Left ventricle myocardium superior (tissue), 1 donor: ENCODE measurements at places on chromosomes 16 and 17.
A peak's percentile ranks its signal among the peaks of the same experiment; 100 is the strongest.

DNA sequence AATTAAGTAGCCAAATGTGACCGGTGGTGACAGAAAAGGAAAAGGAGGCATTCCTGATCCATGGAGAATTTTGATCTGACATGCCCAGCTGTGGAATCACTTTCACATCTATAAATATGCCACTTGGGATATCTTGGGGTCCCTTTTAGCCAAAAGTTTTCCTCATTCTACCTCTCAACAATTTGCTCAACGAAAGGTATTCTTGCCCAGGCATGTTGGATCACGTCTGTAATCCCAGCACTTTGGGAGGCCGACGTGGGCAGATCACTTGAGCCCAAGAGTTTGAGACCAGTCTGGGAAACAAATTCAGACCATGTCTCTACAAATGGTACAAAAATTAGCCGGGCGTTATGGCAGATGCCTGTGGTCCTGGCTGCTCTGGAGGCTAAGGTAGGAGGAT lies 24.3 kb downstream of the LITAF start:
- DNase-seq, result no peak

DNA sequence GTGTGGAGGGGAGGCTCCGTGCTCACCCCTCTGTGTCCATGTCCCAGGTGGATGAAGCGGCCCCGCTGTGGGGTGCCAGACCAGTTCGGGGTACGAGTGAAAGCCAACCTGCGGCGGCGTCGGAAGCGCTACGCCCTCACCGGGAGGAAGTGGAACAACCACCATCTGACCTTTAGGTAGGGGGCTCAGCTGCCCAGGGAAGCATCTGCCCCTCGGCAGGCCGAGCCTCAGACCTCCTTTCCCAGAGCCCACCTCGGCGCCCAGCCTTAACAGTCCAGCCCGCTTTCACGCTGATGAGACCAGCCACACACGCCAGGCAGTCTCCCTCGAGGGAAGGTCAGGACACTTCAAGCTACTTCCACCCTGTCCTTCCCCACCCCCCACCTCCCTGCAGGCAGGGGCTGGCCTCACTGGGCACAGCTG lies 12.7 kb downstream of the MMP15 start:
- no peak for DNase-seq

DNA sequence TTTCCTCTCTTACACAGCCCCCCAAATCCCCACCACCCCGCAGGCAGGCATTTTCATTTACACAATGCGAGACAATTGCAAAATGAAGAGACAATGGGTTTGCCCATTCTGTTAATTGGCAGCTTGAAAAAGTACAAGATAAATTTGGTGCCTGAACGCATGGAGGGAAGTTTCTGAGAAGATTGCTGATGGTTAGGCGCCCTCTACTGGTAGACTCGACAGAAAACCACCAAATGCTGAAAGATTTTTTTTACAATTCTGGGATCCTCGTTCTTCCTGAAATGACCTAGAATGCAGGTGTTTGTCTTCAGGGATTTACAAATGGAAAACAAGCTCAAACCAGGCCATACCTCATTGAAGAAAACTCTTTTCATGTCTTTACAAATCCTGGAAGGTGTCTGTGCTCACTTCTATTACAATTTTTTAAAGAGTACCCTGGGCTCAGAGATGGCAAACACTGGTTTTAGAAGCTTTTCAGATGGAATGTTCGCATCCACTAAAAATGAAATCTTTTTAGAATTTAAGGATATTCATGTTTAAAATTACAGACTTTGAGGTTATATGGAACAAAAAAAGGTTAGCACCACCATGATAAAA lies 338.5 kb downstream of the PMP22 start:
- DNase-seq, result no peak

- no peak for DNase-seq
These were observed 8.8 kb downstream of the NDEL1 start for GRCh38 chr17:8444494-8444893.

- DNase-seq, result peak; percentile 38
These were observed 1.3 kb upstream of the MTSS2 start for GRCh38 chr16:70687102-70687511.

GRCh38 chr16:72769876-72770275 lies 278.1 kb downstream of the ZFHX3 start:
- DNase-seq, result no peak

GRCh38 chr17:43576563-43577229 lies 30.6 kb upstream of the ETV4 start:
- DNase-seq, result peak; percentile 72

GRCh38 chr17:49120166-49120565 lies 12.4 kb upstream of the B4GALNT2 start:
- no peak for DNase-seq

- no peak for DNase-seq
These were observed 108.5 kb downstream of the CYB561 start for GRCh38 chr17:63337579-63337978.

- DNase-seq, result no peak
These were observed 19.7 kb downstream of the OSBPL7 start for GRCh38 chr17:47801906-47802305.

- DNase-seq, result no peak
These were observed 197.1 kb downstream of the BCAS3 start for GRCh38 chr17:60874772-60875171.

- no peak for DNase-seq
These were observed at the start of gene KRTAP2-3 for GRCh38 chr17:41060052-41060604. Gene KRTAP2-3 (minus strand): TSS chr17:41060114. CDS start chr17:41060050, 64 bp downstream.

DNA sequence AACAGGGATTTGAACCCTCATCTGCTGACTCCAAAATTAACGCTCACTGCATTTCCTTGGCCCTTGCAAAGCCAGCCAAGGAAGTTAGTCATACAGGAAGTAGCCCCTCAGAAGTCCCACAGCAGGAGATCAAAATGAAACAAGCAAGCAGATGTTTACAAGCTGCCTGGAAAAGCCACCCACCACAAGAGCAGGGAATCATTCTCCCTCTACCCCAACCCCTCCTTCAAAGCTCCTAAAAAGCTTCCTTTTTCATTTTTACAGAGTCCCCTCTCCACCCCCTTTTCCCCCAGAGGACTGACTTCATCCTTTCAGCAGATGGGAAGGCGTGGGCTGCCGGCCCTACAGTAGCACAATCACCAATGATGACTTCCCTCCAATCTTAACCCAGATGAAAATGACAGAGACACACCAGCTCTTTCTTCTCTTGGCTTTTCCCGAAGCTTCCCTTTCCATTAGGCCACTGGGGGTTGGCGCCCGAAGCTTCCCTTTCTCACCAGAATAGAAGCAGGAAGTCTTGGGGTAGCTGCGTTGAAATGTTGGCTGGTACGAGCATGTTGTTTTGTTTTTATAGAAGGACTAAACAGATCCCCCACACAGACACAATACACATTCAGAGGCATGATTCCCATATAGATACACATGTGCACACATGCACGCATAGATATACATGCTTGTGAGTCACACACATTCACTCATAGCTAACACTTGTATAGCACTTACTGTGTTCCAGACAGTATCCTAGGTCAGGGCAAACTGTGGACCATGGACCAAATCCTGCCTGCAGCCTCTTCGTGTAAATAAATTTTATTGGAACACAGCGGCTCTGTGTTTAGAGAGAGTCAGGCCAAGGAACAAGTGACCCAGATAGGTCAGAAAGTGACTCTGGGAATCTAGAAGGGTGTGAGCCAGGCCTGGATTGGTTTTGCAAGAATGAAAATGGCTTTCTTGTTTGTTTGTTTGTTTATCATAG lies 17.4 kb downstream of the ITPRIPL2 start:
- peak; percentile 63 for DNase-seq

DNA sequence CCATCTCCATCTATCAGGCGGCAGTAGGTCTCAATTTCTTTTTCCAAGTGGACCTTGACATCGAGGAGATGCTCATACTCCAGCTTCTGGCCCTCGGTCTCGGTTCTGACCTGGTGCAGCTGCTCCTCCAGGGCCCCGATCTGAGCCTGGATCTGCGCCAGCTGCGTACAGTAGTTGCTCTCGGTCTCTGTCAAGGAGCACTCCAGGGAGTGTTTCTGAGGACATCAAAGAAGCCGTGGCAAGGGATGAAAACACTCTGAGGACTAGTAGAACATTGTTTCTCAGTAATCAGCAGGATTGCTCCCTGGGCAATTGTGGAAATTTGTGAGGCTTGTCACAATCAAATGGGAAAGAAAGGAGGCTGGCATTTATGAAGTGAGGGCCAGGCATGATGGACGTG lies 5.9 kb downstream of the KRT28 start:
- DNase-seq, result no peak

- no peak for DNase-seq
These were observed 120.6 kb downstream of the SALL1 start for GRCh38 chr16:51030516-51030915.

DNA sequence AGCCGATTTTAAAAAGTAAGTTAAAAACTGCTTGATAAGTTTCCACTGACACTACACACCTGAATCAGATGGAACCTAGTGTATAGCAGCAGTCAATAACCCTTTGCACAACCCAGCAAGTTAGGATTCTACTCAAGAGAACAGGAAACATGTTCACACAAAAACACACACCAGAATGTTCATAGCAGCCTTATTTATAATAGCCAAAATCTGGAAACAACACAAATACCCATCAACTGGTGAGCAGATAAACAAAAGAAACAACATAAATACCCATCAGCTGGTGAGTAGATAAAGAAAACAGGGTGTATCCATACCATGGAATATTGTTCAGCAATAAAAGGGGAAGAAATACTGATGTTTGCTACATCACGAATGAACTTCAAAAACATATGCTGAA lies 2.7 kb upstream of the CDH11 start:
- no peak for DNase-seq

DNA sequence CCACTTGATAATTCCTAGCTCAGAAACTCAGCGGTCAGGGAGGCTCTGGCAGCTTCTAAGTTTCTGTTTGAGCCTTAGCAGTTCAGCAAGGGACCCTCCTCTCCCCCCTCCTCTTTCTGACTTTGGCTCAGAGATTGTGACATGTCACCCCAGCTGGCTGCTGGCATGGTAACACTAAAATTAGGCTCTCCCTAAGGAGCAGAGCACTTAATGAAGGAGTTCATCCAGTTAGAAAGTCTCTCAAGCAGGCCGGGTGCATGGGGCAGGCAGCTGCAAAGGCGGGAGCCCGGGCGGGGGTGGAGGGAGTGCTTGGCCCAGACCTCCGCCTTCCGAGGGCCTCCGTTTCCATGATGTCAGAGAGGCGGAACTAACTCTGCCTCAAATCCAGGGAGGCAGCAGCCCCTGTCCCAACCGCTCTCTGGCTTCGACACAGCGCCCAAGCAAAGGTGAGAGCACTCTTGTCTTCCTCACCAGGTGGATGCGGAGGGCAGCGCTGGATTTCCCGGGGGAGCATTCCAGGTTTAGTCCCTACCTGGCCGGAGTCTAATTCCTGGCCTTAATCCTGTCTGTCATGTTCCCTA lies 128.0 kb upstream of the PLCG2 start:
- DNase-seq, result peak; percentile 81

DNA sequence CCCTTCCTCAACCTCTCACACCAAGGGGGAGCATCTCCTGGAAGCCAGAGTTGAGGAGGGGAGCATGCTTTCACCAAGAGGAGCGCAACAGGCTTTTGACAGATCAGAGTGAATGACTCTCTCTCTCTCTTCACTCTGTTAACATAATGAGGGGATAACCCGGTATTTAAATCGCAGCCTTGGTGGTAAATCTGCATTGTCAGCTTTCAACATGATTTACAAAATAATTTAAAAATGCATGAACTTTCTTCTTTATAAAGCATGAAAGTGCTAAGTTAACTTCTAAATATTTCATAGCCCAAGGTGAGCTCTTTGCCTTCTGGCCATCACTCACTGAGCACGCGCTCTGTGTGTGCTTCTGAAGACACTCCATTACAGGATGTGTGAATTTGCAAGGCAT lies 61.8 kb downstream of the TMEM114 start:
- no peak for DNase-seq

DNA sequence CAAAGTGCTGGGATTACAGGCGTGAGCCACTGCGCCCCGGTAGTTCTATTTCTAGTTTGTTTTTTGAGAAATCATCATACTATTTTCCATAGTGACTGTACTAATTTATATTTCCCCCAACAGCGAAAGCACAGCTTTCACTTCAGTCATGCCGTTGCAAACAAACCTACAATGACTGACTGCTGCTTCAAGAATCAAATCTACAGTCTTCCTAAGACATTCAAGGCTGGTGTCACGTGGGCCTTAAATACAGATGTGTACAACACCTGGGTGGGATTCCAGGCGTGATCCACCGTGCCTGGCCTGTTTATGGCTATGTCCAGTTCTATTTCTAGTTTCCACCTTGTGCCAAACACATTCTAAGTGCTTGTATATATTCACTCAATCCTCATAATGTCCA lies 72.0 kb downstream of the ABCC6 start:
- DNase-seq, result peak; percentile 3

- no peak for DNase-seq
These were observed 22.0 kb downstream of the C16orf87 start for GRCh38 chr16:46808997-46809396.

GRCh38 chr17:49727380-49727779 lies 19.6 kb upstream of the SLC35B1 start:
- DNase-seq, result no peak

GRCh38 chr17:38743556-38744171 lies 4.5 kb downstream of the PCGF2 start:
- DNase-seq, result no peak

GRCh38 chr16:67844497-67844896 lies 2.2 kb upstream of the NUTF2 start:
- no peak for DNase-seq

DNA sequence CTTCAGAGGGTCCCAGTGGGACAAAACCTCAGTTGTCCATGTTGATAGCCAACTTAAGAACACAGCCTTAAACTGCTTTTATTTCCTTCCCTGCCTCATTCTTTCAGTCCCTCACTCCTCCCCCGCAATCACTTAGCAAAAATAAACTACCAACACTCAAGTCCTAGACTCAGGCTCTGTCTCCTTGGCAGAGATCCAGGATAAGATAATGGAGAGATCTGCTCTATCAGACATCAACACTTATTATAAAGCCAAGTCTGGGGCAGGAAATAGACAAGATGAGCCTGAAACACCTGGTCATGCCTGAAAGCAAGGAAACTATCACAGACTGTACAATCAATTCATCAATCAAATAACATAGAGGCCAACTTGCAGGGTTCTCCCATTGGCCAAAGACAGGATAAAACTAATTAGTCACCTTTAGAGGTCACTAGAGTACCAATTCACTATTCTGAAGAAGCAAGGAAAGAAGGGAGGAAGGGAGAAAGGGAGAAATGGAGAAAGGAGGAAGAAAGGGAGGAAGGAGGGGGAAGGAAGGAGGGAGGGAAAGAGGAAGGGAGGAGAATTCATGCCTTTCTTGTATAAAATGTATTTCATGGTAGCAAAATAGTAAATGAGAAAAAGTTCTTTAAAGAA lies 15.7 kb downstream of the HYDIN start:
- no peak for DNase-seq
